ENCODE measurements at places on chromosomes 2 and 18.
A peak's percentile ranks its signal among the peaks of the same experiment; 100 is the strongest.

GRCh38 chr18:58887613-58887963 is 22.9 kb downstream of the ZNF532 start:
- no peak for DNase-seq

DNA sequence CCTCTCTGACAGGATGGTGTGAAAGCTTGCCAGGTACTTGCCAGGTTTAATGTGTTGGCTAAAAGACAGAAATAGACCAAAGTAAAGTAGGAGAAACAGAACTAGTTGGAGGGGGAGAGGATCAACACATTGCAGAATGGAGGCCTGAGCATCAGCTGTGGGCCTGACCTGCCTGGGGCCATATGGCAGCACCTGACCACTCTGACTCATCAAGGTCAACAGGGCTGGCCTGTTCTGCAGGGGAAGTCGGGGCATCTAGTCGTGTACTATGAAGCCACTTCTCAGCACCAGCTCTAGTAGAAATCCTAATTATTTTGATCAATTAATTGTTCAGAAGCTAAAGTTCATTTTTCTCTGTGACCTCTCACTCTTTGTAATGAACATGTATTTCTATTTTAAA is 35.8 kb upstream of the NOSTRIN start:
- no peak for DNase-seq

GRCh38 chr2:5111581-5111980 is 580.6 kb upstream of the SOX11 start:
- DNase-seq, result no peak

DNA sequence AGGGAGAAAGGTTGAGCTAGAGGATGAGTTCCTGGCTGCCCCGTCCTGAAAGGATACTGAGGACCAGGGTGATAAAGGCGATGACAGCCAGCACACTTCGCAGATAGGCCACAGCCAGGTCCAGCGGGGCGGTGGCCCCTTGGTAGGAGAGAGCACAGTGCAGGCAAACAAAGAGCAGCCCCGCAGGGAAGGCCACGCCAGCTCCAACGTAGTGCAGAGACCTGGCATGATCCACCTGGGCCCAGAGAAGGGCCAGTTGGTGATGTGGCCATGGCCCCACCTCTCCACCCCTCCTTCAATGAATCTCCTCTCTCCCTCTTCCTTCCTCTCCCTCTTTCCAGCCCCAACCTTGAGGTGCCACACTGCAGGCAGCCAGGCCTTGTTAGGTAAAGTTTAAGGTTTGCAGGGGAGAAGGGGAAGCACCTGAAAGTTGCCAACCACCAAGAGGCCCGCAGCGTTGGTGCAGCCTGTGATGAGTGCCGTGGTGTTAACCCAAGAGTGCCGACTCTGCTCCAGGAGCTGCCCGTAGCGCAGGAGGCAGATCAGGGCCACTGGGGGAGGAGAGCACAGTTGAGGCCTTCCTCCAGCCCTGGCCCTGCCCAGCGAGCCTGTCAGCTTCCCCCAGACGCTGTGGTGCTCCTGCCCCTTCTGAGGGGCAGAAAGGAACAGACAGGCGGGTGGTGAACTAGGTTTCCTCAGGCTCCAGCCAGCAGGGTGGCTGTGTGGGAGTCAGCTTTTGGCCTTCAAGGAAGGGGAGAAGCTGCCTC is 2.8 kb downstream of the TMEM150A start:
- DNase-seq, result no peak

GRCh38 chr2:62787386-62787785 is 81.9 kb downstream of the EHBP1 start:
- peak; percentile 17 for DNase-seq

GRCh38 chr2:35220461-35220860 is 1135.1 kb upstream of the CRIM1 start:
- DNase-seq, result no peak

DNA sequence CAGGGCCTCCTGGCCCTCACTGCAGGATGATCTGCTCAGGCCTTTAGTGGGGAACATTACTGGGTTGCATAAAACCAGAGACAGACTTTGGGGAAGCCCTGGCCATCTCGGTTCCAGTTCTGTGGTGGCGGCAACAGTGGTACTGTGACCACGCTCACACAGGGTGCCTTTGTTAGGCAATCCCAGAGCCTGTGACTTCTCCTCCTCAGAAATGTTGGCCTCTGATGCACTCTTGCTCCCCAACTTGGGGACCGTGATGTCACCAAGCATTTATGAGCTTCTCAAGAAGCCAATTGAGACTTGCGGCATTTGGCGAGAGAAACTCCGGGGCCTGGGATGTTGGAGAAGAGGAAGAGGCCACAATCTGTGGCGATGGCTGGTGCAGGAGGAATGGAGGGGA is 80.9 kb upstream of the PKDCC start:
- DNase-seq, result no peak

DNA sequence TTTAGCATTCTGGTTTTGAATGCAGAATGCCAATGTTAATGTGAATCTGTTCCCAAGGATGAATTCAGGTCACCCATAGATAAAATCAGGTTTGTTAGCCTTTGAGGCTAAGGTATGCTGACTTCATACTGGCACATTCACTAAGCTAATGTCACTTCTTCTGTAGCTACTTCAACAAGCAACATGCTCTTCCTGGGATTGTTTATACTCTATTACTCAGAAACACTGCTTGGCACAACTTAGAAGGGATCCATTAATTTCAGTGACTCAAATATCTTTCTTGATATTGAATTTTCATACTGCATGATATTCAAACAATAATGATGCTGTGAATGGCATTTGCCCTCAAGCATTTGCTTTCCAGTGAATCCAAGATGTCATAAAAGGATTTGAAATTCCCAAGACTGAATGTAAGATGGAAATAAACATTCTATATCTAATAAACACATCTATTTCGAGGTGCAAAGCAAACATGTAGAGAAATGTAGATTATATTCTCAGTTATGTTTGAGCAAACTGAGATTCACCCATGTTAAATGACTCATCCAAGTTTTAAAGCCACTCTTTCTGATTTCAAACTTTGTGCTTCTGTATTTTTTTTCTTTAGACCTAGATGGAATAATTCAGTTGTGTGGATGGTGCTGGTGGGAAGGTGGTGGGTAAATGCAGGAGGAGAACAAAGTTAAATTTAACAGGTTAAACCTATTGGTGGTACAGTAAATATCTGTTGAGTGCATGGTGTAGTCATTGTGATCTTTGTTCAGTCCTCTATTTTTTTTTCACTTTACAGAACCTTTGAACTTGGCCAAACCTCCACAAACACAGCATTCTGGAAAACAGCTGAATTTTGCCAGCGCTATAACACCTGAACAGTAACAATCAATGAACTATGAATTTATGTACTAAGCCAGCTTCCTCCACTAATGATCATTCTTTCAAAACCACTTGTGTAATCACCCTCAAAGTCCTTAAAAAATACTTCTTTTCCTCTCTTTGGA is 162.1 kb upstream of the XIRP2 start:
- no peak for DNase-seq

DNA sequence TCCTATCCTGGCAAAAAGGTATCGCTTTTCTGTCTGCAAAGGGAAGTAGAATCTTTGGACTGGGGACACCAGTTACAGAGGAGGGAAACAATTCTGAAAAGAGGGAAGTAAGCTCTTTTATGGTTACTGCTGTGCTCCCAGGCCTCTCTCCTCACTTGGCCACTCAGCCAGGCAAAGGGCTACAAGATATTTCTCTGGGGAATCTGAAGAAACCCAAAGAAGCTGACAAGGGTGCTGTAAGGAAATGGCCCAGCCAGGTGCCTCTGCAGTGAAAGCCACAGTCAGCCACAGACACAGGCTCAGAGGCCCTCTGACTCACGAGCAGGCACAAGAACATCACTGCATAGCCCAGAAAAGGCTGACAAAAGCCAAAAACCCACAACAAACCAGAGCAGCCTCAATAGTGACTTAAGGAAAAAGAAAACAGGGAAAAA is 5.8 kb downstream of the HDLBP start:
- DNase-seq, result no peak

DNA sequence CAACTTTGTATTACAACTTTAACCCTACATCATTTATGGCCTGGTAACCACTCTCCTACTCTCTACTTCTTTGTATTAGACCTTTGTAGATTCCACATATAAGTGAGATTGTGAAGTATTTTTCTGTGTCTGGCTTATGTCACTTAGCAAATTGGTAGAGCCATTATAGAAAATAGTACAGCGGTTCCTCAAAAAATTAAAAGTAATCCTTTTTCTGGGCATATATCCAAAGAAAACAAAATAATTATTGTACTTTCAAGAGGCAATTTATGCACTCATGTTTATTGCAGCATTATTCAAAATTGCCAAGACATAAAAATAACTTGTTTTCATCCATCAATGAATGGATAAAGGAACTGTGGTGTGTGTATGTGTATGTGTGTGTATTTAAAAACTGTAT is 537.5 kb upstream of the FSIP2 start:
- no peak for DNase-seq

- peak; percentile 26 for DNase-seq
These were observed 80.0 kb downstream of the ETAA1 start for GRCh38 chr2:67476809-67477790.

DNA sequence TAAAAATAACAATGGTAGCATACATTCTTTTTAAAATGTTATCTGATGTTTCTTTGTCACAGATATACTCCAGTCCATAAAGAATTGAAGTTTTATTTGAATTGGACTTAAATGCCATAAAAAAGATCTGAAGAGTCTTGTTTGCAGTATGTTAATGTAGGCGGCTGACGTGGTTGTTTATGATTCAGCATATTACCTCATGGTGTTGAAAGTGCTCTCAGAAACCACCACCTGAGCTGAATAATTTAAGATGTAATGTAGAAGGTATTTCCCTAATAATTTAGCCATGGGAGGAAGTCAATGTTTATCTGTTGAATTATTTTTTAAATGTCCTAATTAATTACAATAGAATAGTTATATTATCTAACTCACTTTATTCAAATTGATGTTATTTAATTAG is 58.6 kb upstream of the CHN1 start:
- no peak for DNase-seq

DNA sequence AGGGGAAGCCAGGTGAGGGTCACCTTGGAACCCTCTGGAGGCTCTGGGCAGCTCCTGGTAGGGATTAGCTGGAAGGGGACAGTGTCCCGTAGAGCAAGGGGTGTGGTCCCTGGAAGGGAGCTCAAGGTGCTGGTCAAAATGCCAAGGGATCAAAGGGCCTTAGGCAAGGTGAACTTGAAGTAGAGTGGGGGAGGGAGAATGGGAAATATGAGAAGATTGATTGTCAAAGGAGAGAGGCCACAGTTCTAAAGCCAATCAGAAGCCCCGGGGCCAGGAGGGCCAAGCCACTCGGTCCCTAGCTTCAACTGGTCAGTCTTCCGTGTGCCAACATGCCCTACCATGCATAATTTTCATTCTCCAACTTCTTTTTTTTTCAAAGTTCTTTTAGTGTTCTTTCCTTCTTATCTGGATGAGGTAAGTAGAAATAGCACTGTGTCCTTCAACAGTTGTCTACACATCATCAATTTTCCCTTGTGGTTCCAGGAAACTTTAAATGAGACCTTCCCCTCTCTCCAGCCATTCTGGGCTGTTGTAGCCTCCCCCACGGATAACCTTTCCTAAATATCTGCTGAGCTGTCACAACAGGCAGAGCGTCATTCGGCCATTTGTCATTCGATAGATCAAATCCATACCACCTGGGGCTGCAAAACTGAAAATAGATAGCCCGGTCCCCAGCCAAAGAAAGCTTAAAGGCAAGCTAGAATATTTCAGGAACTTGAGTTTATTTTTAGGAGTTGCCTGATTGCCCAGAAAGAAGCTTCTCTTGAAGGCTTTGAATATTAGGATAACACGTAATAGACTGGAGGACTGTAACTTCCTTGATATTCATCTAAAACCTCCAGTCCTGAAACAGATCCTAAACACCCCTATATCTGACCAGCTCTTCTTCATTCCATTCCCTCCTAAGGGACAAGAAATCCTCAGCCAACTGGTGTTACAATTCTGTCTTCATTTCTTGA is 83.3 kb downstream of the ALPK2 start:
- DNase-seq, result no peak

- no peak for DNase-seq
These were observed 11.2 kb downstream of the SLC40A1 start for GRCh38 chr2:189569295-189569910.

DNA sequence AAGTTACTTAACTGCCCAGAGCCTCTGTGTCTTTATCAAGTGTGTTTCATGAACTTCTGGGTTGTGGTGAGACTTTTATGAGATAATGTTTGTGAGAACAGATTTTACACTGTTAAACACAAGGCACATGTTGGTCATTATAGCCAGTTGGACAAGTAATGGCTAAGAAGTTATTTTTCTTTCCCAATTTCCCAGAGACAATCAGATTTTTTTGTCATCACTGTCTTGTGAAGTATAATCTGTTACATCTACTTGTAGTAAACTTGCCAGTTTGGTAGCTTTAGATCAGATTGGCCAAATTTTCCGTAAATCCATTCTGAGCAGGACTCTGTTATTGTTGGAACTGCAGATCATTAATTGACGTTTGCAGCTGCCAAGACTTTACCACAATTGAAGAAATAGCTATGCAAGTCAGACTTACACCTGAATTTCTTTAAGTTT is 838.8 kb downstream of the SLC4A3 start:
- DNase-seq, result no peak

- no peak for DNase-seq
These were observed 15.9 kb downstream of the SP9 start for GRCh38 chr2:174350593-174351181.

DNA sequence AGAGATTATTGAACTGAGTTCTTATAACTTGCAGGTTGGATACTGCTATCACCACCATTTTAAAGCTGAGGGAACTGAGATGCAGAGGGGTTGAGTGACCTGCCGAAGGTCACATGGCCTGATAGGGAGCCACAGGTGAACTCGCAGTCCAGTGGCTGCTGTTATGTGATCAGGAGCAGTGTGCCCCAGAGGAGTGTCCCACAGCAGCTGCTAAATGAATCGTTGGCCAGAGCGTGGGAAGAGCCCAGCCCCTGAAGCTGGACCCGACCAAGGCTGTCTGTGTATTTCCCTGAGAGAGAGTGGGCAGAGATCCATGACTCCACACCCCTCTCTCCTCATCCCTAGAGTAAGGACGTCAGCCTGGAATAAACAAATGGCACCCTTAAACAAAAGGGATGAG is 26.7 kb upstream of the PRLH start:
- DNase-seq, result no peak

DNA sequence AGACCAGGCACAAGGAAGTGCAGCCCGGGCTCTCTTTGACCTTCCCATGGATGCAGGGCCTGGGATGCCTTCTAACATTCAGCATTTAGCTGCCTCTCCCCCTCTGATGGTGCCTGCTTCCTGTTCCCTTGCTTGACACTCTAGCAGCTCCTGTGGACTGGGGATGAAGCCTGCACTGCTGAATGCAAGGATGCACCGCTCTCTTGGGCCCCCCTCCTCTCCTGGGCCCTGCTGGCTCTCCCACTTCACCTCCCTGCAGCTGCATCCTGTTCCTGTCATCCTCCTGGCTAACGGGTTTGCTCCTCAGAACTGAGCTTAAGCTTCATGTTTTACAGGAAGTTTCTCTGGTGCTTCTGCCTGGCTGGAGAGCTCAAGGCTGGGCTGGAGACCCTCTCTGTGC is 254.1 kb downstream of the TSN start:
- DNase-seq, result no peak

DNA sequence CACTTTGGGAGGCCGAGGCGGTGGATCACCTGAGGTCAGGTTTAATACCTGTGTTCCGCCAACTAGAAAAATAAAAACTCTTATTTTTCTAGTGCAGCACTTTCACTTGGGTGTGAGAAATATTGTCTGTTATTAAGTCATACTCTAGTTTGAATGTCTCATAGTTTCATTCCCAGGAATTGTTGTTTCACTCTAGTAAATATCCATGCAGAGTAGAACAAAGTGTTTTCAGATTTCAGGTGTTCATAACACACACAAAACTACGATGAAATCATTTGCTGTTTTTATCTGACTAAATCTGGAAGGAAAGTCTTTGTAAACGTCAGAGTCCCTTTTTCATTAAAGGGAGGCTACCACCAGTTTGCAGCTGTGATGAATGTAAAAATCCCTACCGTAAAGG is 4.0 kb downstream of the FAM117B start:
- no peak for DNase-seq

Data from HEK293T (cell line).